Stimulated activated CD8-positive, alpha-beta memory T cell treated with anti-CD3 and anti-CD28 coated beads, Interleukin-15, amount 100 ng/mL, for 4 hours (primary cell): ENCODE measurements at places on chromosomes 2 and 18.

DNA sequence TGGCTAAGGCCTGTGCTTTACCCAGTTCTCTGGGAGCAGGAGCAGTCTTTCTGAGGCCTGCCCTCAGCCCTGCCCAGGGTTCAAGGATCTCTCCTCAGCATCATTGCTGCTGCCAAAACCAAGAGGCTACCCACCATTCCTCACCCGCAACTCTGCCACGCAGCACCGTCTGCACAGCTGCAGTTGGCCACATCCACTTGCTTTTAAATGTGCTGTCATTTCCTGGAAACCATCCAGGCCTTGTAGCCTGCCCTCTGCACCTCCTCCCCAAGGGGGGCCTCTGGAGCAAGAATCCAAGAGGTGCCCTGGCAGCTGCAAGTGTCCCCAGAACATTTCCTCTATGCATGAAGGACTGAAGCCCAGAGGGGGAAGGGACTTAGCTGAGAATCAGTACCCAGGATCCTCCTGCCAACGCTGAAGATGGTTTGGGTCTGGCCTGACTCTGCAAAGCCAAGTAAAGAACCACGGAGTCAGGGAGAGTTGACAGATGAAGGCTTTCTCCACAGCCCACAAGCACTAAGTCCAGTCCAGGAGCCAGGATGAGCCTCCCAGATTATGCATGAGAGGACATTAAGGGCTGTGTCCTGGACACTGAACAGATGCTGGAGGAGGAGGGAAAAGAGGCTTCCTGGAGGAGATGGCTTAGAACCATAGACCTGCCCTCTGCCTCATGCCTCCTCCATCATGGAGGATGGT lies 14.9 kb downstream of the EMX1 start:
- no peak for DNase-seq

DNA sequence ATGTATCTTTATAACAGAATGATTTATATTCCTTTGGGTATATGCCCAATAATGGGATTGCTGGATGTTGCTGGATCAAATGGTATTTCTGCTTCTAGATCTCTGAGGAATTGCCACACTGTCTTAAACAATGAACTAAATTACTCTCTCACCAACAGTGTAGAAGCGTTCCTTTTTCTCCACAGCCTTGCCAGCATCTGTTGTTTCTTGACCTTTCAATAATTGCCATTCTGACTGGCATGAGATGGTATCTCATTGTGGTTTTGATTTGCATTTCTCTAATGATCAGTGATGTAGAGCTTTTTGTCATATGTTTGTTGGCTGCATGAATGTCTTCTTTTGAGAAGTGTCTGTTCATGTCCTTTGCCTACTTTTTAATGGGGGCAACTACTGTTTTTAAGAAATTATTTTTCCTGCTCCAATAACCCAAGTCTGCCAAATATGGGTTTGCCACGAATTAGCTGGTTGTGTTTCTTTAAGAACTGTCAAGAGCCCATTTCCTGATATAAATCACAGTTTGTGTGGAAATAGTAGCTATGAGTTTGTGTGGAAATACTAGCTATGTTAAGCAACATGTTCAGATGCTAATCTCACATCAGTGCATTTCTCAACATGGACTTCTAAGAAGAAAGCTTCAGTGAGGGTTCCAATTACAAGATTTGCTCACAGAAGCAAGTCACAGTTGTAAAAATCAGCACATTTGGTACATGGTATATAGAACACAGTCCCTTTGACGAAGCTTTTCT lies 259.4 kb downstream of the ANAPC1 start:
- DNase-seq = no peak

DNA sequence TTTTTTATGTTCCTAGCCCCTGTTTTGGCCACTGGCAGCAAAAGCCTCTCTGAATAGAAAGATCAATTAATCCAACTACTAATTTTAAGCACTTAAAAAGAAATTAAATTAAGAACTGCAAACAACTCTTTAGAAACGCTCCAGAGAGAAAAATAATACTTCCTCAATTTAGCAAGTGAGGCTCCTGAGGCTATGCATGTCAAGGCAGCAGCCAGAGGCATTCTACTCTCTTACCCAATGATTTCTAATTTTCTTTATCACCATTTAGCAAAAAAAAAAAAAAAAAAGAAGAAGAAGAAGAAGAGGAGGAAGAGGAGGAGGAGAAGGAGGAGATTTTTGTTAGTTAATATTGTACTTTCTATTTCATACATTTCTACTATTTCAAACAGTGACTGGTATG lies 68.5 kb downstream of the TMEM237 start:
- DNase-seq = no peak

DNA sequence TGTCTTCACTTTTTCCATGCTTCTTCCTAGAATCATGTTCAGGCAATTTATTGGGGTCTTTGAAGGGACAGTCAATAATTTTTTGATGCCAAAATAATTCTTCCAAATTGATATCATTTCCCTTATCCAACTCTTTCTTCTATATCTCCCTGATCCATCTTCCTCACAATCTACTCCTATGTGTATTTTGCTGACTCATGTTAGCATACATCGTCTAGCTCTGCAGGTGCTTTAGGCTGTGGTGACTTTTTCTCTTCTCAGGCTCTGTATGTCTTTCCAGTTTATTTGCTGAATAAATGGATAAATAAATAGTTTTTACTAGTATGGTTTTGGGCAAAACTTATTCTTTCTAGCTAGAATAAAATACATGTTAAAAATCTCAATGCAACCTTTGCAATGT lies 1650.9 kb upstream of the TMEFF2 start:
- DNase-seq = no peak

DNA sequence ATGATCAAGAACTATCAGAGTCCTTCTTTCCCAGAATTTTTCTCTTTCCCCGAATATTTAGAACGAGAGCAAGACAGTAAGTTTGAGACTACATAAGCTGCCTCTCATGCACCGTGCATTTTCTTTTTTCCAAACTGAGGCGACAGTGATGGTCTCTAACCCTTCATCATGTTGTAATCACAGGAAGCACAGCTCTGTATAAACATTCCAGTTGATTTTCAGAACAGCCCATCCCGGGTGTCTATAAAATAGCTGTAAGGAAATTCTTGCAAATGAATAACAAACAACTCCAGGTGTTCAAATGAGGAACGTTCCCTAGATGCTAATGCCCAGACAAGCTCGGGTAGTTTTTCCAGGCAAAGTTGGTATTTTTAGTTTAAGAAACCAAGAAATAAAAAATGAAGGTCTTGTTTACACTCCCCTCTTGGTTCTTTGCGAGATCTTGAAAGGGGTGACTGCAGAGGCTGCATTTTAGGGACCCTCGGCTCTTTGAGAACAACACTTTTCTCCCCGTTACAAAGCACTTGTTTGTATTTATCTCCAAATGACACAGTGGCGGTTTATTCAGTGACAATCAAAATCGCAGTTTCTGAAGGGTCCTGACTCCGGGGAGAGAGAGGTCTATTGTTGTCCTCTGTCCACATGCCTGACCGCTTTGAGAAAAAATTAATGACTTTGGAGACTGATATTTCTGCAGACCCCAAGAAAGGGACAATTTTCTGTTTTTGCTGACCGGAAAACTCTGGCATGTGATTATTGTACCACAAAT lies 101.1 kb upstream of the NCK2 start:
- DNase-seq = no peak

GRCh38 chr2:28168376-28168775 lies 224.3 kb upstream of the FOSL2 start:
- DNase-seq = no peak

GRCh38 chr2:208579678-208580077 lies 173.1 kb downstream of the PTH2R start:
- DNase-seq = no peak

DNA sequence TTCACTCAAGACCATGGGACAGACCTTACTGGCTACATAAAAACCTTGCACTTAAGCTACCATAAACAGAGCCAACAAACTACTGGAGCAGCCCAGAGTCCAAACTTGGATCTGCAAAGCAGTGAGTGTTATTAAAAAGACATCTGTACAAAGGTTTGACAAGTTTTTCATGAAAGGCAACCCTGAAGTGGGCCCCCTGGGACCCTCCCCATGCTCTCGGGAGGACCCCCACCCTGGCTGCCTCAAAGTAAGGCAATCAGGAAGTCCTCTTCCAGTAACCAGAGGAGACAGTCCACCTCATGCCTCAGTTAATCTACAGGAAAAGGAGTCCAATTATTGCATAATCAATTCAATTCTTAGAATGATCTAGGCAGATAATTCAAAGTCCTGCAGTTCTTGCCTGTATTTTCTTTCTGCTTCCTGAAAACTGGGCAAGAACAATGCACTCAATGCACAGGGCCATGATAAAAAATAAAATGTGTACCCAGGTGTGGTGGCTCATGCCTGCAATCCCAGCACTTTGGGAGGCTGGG lies 69.7 kb downstream of the TBC1D8 start:
- DNase-seq = no peak

DNA sequence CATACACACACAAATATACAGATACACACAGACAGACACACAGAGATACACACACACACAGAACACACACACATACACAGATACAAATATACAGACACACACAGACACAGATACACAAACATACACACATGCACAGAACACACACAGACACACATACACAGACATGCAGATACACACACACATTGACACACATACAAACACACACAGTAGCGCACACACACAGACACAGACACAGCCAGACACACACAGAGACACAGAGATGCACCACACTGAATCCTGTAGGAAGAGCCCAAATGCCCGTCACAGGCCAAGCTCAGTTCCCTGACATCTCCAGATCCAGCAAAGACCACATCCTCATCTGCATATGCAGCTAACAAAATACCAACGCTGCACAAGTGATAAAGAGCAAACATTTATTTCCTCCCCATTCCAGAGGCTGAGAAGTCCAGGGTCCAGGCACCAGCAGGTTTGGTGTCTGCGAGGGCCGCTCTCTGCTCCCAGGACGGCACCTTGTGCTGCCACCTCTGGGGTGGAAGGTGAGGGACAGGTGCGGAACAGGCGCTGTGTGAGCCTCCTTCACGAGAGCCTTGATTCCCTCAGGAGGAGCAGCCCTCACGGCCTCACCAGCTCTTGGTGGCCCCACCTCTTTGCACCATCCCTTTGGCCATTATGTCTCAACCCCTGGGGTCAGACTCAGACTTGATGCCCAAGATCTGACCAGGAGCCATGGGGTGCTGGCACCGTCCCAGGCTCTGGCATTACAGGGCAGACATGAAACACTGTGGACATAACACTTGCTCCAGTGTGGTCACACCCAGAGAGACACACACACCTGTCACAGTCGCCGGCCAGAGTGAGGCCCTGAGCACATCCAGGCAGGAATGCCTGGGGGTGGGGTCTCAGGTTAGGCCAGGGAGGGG lies 108.7 kb downstream of the NDUFA10 start:
- DNase-seq = no peak

DNA sequence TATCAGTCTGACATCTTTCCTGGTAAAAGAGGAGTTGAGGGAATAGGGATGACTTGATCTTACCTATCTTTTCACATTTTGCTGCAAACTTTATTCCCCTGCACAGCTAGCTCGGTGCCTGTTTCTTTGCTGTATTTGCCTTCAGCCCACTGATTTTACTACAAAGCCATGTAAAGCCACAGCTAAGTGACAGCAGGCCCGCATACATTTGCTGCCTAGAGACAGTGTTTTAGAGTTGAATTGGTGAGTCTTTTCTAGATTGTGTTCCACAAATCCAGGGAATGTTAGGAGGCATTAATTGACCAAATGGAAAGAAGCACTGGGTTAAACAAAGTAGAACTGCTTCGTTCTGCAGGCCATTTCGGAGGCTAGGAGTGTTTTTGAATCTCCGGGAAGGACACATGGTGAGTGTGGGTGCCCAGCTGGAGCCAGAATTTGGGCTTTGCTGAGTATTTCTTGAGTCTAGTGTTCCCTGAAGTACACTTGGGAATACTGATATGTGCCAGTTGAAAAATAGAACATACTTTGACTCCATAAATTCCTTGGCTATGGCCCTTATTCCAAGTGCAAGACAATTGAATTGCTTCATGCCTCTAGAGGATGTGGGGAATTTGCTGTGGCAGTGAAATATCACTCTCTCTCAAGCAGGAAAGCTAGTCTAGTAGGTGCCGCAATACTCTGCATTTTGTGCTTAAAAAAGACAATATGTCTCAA lies 329.8 kb downstream of the PTPRM start:
- no peak for DNase-seq

DNA sequence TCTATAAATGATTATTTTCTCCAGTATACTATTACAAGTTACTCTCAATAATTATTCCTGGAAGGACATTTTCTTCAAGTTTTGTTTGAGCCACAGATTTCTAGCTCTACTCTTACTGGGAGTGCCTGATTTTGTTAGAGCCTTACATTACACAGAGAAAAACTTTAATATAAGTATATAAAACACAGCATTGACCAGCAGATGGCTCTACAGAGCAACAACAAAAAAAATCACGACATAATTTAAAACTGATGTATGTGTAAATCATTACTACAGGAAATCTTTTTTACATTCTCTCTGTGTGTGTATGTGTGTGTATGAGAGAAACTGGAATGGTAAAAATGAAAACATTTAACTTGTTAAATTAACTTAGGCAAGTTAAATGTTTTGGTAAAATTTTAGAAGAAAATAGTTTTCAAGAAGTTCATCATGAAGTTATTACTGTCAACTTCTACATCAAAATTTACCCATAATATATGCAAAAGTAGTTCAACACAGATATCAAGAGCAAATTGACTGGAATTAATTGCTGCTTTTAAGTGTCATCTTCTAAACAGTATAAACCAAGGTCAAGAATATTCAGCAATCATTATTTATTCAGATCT lies 103.3 kb downstream of the MDH1 start:
- no peak for DNase-seq

DNA sequence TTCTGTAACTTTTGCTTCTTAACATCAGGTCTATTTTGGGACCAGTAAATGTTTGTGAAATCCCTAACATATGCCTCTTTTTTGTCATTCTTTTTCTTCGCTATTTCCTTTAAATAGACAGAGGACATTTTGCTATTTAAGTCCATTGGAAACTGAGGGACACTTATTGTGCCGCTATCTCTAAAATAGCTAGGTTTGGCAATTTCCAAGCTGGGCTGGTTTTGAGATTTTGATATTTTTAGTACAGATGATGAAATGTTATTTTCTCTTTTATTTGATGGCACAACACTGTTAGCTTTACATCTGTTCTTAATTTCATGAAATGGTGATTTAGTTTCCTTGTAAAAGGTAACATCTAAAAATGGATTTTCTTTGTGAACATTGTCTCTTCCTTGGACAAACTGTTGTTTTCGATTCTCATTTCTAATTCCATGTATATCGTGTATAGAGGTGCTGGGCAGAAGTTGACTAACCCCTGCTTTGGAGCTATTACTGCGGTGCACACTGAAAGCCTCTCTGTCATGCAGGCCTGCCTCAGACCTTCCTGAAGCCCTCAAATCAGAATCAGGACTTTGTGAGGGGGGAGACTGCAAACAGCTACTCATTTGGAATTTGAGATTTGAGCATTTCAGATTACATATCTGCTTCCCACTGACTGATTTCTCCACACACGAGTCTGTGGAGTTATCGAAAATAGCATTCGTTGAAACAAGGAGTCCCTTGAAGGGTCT lies 594 bp downstream of the RAD51AP2 start:
- no peak for DNase-seq

GRCh38 chr2:31208240-31208639 lies 9.1 kb downstream of the CAPN14 start:
- DNase-seq = no peak
